AG08395 (cell line): ENCODE measurements at places on chromosomes 3 and 15.

- peak; percentile 74 for DNase-seq
These were observed 103.2 kb upstream of the TJP1 start for GRCh38 chr15:29925227-29926082.

DNA sequence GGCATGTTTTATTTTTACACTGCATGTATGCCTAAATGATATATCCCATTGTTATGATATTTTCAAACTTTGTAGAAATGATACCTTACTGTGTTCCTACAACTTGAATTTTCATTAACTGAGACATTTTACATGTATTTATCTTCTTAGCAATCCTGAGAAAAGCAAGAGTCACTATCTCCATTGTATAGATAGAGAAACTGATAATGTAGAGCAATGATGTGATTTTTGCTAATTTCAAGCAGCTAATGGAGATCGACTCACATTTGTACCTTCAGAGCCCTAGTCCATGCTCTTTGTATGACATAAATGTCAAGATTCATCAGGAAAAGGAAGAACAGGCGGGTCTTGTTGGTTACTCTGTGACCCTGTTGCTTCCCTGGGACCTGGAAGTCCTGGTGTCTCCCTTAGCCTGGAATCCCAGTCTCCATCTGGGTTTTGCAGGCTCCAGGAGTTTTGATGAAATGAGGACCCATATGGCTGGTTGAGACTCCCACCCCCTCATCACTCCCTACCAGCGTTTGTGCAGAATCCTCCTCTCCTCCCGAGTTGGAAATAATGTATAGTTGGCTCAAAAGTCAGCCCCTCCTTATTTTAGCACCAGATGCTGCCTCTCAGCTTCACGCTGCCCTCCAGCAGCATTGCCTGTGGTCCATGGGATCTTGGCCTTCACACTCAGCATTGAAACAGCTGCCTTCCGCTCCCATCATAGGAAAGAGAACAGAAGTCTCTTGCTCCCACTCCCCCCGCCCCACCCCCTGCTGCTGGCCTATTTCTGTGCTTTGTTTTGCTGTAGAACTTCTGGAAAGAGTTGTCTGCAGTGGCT, 67.1 kb downstream of the APBA2 start:
- DNase-seq: no peak

- peak; percentile 55 for DNase-seq
These were observed 205.4 kb upstream of the UBE2E1 start for GRCh38 chr3:23600167-23600871.

DNA sequence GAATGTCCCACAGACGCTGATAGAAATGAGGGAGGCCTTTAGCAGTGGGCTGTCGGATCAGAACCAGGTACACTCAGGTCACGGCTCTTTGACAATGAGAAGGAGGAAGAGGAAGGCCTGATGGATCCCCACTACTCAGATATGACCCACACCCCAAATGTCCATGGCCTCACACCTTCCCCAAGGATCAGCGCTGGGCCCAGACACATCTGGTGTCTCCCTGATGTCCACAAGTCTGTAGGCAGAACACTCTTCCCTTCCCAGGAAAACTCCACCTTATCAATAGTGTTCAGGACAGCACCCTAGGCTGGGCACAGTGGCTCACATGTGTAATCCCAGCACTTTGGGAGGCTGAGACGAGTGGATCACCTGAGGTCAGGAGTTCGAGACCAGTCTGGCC, 33.3 kb upstream of the SFMBT1 start:
- no peak for DNase-seq

DNA sequence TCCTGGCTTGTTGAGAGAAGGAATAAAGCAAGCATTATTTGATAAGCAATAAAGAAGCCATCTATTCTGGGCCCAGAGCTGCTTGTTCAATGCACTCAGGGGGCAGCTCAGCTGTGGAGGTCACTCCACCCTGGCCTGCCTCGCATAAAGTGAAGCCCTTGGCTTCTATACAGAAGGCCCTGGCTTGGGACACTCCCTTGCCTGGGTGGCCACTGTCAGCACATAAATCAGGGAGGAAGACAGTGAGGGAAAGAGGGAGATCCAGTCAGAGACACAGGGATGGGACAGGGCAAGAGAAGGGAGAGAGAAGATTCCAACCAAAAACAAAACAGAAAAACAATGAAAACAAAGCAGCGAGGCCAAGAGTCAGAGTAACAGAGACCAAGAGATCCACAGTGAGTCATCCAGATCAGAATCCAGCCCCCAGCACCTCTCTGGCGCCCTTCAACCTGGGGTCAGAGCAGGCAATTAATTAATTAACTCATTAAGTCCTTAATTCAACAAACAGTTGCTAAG, 11.8 kb downstream of the INSYN1 start:
- DNase-seq: peak; percentile 61

GRCh38 chr3:194189243-194189791, 53.4 kb downstream of the HES1 start:
- DNase-seq: no peak

GRCh38 chr3:142095841-142096240, 53.5 kb downstream of the TFDP2 start:
- no peak for DNase-seq

DNA sequence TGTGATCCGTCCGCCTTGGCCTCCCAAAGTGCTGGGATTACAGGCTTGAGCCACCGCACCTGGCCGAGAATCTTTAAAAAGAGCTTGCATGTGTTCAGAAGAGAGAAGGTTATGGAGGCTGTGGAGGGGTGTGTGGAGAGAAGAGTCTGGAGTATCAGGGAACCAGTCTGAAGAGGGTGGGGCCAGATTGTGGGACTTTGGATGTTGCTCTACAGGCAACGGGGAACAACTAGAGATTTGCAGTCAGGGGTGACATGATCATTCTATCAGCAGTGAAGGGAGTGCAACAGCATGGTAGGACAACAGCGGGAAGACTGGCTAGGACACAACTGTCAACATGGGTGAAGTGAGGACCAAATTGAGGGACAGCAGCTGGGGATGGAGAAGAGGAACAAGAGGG, 8.9 kb downstream of the SCAMP2 start:
- DNase-seq: no peak

- DNase-seq: no peak
These were observed 16.0 kb downstream of the PIGB start for GRCh38 chr15:55334997-55335396.

GRCh38 chr3:124158168-124158881, 166.4 kb upstream of the ROPN1 start:
- DNase-seq: no peak

GRCh38 chr3:35522450-35522849, 116.9 kb upstream of the ARPP21 start:
- no peak for DNase-seq

- DNase-seq: no peak
These were observed 485.4 kb upstream of the TPRG1 start for GRCh38 chr3:188686324-188686723.

- no peak for DNase-seq
These were observed 237.1 kb downstream of the EBLN2 start for GRCh38 chr3:73298243-73299183.
